Activated CD4-positive, alpha-beta T cell treated with anti-CD3 and anti-CD28 coated beads for 48 hours (primary cell): ENCODE measurements at places on chromosomes 2 and 18.

DNA sequence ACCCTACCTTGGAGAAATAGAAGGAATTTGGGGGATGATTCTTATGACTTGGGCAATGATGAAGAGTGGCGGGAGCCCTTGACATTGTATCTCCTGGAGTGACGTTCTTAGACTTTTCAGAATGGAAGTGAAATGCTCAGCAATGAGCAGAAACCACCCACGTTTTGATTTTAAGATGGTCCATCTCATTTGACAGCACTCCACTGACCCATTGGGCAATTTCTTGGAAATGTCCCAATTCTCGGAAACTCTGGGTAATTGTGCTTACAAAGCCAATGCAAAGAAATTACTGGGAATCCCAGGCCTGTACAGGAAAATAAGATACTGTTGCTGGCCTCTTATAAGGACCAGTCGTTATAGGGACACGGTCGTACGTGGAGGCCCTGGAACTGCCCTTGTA, 170.0 kb upstream of the COPS8 start:
- no peak for DNase-seq

DNA sequence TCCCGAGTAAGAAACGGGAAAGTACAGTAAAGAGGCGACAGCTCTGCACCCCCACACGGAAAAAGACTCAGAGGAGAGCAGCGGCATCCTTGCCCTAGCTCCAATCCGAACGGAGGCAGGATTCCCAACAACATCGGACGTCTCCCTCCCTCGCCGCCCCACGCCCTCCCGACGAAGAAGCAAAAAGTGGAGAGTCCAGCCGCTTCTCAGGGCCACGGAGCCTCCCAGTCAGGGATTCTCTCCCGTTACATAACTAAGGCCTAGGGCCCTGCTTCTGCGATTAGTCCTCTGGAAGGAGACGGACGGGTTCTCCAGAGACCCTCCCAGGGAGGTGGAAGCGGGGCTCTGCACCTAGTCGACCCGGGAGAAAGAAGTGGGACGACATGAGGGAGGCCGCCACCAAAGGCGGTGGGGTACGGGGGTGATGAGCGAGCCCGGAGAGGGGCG, 587 bp downstream of the SUMO1 start:
- no peak for DNase-seq

DNA sequence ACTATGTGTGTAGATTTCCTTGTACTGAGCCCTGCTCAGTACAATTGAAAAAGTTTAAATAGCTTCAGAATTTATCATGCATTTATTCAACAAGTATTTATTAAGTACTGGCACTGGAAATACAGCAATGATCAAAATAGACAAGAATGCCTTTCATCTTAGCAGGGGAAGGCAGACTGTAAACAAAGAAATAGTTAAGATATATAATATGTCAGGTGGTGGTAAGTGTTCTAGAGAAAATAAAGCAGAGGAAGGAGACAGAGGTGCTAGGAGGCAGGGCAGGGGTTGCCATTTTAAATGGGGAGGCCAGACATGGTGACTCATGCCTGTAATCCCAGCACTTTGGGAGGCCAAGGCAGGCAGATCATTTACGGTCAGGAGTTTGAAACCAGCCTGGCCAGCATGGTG, 13.6 kb upstream of the LIPG start:
- no peak for DNase-seq

GRCh38 chr2:238914648-238915015, 66.7 kb downstream of the TWIST2 start:
- DNase-seq = no peak

DNA sequence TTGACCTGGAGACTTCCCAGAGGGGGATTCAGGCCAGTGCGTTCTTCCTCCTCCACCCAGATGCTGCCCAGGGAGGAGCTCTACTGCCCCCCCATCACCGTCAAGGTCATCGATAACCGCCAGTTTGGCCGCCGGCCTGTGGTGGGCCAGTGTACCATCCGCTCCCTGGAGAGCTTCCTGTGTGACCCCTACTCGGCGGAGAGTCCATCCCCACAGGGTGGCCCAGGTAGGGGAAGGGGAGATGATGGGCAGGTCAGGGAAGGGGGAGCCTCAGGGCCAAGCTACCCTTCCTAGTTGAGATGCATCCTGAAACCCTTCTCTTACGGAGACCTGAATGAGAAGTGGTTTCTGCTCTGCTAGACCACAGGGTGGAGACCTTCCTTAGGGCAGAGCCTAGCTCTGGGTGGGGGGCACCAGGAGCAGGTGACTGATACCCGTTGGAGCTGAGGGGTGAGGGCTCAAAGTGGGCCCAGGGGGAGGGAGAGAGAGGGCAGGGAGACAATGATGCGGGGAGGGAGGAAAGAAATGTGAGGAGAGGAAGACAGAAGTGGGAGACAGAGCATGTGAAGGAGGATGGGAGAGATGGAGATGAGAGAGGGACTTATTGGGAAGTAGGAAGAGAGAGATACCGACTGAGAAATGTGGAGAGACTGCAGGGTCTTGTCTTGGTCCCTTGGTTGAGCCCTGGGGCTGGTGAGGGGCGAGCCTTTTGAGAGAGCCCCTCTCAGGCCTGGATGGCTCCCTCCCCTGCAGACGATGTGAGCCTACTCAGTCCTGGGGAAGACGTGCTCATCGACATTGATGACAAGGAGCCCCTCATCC, 159.4 kb downstream of the DYSF start:
- DNase-seq = no peak

DNA sequence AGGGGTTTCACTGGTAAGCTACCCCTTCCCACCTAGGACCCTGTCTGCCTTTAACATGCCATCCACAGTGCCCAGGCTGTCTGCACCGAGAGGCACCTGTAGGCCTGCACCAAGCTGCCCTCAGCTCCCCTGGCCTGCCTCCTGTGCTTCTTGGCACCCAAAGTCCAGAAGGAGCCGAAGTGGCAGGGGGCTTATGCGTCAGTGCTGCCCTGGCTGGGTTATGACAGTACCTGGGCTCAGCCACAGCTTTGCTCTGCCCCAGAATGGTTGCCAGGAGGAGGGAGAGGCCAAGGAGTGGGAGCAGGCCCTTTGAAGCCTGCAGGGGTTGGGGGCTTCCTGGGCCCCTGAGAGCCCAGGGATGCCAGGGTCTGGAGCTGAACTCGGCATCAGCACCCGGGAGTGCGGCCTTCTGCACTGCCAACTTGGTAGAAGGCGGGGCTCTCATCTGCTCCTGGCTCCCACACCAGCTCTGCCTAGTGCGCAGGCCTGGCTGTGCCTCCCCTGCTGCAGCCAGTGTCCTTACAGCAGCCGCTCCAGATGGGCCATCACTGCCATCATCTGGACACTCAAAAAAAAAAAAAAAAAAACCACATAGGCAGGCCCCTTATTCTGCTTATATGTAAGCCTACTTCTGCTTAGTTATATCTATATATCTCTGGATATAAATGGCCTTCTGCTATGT, 155.4 kb downstream of the THSD7B start:
- no peak for DNase-seq

- no peak for DNase-seq
These were observed 40.1 kb upstream of the PTH2R start for GRCh38 chr2:208366215-208367127.

- DNase-seq = no peak
These were observed 10.7 kb downstream of the RBM43 start for GRCh38 chr2:151251012-151251411.

GRCh38 chr2:40554665-40555294, 102.9 kb upstream of the SLC8A1 start:
- DNase-seq = peak; percentile 64

GRCh38 chr2:239234191-239235175, 166.3 kb downstream of the HDAC4 start:
- DNase-seq = no peak

GRCh38 chr18:77079088-77079487, 53.5 kb downstream of the MBP start:
- DNase-seq = no peak

DNA sequence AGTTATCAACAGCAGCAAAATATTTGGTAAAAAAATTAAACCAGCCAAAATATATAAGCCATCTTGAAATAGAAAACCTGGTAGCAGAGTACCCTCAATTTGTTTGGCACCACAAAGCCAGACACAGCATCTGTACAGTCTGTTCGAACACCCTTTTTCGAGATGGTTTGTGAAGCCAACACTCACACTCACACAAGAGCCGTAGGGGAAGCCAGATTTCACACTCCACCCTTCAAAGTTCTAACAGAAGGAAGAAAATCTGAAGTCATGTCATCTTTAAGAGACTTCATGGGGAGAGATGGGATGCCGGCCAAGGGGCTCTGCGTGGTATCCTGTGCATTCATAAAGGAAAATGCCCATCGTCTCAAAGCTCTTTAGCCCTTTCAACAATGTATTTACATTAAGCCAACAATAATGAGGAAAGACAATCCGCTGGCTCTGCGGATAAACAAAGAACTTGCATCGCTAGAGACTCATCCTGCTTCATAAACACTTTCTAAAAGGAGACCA, 451.5 kb upstream of the CHST9 start:
- DNase-seq = no peak

DNA sequence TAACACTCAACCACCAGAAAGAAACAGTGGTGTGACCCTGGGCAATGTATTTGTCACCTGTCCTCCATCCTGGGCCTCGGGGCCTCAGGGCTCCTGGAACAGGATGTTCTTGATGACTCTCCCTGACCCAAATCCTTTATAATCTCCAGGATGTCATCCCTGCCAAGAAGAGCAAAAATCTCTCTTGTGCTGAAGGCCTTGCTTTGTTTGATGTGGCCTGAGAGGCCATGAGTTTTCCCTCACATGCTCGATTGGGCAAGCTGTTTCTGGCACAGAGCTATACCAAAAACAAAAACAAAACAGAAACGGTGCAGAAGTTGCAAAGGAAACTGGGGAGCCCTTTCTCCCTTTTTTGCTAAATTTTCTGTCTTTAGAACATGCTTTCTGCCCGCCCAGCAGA, 35.7 kb upstream of the ST3GAL5 start:
- no peak for DNase-seq

DNA sequence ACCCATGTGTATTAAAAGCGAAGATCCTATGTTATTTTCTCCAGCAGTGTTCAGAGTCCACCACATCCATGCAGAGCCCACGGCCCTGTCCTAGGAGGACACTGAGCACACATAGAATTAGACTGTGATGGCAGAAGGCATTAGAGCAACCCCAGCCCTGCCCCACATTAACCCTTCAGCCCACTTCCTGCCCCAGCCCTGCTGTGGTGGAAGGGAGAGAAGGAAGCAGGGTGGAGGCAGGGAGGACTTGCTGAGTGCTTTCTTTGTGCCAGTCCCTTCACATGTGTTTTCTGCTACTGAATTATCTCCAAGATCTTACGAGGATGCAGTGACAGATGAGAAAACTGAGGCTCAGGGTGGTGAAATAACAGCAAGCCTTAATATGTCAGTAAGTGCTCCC, 339.0 kb downstream of the SMAD2 start:
- no peak for DNase-seq

DNA sequence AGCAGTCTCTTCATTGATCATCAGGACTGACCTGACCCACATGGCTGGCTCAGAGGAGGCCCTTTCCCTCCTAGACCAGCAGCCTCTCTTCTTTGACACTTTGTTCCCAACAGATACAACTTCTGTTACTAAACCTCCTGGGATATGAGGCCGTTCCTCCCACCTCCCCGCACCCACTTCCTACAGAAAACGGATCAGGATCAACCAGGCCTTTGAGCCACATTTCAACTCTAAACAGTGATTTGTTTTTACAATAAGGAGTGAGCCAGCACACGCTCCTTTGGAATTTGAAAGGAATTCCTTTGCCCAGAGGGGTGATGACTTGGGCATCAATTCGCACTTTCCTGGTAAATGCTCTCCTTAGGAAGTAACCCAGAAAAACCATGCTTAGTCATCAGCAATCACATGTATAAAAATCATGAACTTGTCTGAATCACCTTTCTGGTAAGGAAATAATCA, 180.4 kb downstream of the FAM124B start:
- DNase-seq = no peak

GRCh38 chr18:36771245-36771644, 57.6 kb downstream of the TPGS2 start:
- no peak for DNase-seq
